ENCODE measurements at places on chromosomes 12 and 14.

- no peak for DNase-seq
These were observed 1.2 kb downstream of the METTL1 start for GRCh38 chr12:57770734-57771133.

- DNase-seq = no peak
These were observed 243.1 kb downstream of the BCAT1 start for GRCh38 chr12:24705741-24706358.

- peak; percentile 15 for DNase-seq
These were observed 1.4 kb downstream of the HECTD4 start for GRCh38 chr12:112380663-112381405.

- DNase-seq = no peak
These were observed 77.8 kb downstream of the HSD17B6 start for GRCh38 chr12:56840922-56841321.
